ENCODE measurements at places on chromosomes 1 and 21.
A peak's percentile ranks its signal among the peaks of the same experiment; 100 is the strongest.

DNA sequence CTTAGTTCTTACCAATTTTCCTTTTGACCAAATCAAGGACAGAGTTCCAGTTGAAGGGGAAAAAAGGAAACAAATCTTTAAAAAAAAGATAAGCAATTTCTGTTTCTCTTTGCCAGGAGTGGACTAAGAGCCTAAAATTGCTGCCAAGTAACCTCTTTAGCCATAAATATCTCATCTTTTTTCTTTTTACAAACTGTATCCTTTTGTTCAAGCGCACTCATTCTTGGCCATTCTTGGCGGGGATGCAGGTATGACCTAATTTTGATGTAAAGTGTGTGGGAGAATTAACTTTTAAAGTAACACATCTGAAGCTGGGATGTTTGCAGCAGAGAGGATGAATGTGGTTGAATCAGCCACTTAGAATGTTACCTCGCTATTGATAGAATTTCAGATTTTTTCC is 13.4 kb upstream of the KIF1B start:
- DNase-seq = no peak

- DNase-seq = no peak
Measured at GRCh38 chr1:213014642-213015041, 1.0 kb downstream of the ANGEL2 start.

GRCh38 chr1:17736625-17737024 is 18.5 kb upstream of the ACTL8 start:
- DNase-seq = no peak

DNA sequence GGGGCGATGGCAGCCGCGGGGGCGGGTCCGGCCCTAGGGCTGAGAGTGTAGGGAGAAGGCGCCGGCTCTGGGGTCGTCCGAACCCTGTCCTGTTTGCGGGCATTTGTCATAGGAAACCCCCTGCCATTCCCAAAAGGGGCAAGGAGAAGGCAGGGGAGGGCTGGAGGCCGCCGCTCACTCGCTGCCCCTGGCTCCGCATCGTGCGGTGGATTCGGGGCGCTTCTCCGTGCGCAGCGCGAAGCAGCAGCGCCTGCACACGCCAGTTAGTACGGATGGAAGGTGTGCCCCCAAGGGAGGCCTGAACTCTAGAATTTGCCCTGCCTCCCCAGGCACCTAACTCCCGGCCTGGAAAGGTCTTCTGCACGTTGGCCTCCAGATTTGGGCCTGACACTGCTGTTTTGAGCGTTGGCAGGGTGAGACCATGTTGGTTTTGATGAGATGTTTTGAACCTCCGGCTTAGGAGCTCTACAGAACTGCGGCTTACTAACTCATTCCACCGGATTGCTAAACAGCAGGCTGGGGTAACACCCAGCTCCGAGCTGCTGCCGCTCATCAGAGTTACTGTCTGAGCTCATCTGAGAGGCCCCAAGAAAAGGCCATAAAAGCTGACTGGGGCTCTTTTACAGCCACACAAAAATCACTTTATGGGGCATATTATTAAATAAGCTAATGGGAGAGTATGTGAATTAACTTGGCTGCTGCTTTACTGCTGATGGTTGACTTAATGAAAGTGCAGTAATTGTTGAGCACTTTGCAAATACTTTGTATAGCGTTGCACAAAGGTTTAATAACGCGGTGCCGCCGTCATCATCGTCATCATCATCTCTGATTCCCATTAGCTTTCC is 987 bp downstream of the GPR137B start:
- DNase-seq = peak; percentile 30

GRCh38 chr1:28845786-28846543 is 34.0 kb downstream of the OPRD1 start:
- no peak for DNase-seq

GRCh38 chr1:6111571-6111970 is 65.9 kb downstream of the KCNAB2 start:
- no peak for DNase-seq

- no peak for DNase-seq
Measured at GRCh38 chr21:33767236-33767635, 124.9 kb downstream of the ITSN1 start.

- DNase-seq = no peak
Measured at GRCh38 chr1:213783893-213784292, 203.9 kb upstream of the PROX1 start.

- DNase-seq = no peak
Measured at GRCh38 chr1:180042988-180043622, 88.5 kb downstream of the CEP350 start.

- no peak for DNase-seq
Measured at GRCh38 chr1:160540859-160541233, 17.8 kb upstream of the SLAMF6 start.

DNA sequence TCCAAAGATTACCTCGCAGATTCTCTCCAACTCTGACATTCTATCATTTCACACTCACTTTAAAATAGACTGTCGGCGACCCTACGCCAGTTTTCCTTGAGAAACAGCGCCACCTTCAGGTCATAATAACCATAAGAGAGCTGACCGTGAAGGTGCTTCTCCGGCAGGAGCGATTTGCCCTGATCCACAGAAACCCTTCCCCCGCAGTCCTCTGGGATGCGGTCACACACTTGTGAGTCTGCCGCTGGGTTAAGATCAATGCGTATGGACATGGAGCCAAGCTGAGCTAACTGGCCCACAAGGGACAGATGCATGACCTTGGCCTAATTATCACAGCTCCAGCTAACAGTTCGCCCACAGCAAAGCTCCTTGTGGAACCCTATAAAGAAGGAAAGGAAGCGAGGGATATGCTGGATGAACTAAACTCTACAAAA is 32.8 kb upstream of the IFNAR2 start:
- DNase-seq = peak; percentile 38

GRCh38 chr1:14292520-14292919 is 306.0 kb upstream of the KAZN start:
- DNase-seq = no peak

DNA sequence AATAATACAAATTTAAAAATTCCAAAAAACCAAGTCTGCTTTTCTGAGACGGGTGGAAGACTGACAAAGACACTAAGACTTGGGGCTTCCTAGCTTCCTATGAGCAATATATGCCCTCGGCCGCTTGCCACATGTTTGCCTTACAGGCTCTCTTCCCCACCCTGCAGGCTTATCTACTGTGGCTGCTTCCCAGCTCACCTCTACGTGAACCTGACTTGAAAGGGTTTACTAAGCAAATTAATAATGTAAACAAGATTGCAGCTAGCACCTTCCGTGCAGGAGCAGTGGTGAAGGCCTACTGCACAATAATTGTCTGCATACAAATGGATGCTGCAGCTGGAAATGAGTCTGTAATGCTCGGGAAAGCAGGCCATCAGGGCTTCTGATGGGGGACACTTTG is 152.9 kb upstream of the DAB1 start:
- no peak for DNase-seq

DNA sequence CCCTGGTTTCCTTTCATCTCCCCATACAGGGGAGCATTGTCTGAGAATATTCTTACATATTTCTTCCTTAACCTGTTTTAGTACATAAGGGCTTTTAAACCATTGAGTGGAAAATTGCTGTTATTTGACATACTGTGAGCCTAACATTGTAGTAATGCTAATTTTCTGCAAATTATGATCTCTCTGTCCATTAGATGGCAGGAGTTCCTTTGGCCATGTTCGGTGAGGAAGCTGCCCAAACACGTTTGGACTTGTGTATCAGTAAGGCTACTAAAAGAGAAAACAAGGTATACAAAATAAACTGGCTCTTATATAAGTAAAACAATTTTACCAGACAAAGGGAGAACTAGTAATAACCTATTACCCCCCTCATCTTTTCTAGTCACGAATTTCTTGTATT is 29.2 kb downstream of the CDC7 start:
- DNase-seq = no peak

- no peak for DNase-seq
Measured at GRCh38 chr1:152096931-152097330, 8.1 kb upstream of the TCHHL1 start.

- no peak for DNase-seq
Measured at GRCh38 chr21:32728456-32728839, 635 bp upstream of the SYNJ1 start.

Data from stimulated activated CD4-positive, alpha-beta T cell treated with anti-CD3 and anti-CD28 coated beads, Interleukin-4, amount 100 ng/mL, for 1 hour (primary cell).